Fibroblast of skin of scalp (primary cell): ENCODE measurements at places on chromosomes 7 and 10.

DNA sequence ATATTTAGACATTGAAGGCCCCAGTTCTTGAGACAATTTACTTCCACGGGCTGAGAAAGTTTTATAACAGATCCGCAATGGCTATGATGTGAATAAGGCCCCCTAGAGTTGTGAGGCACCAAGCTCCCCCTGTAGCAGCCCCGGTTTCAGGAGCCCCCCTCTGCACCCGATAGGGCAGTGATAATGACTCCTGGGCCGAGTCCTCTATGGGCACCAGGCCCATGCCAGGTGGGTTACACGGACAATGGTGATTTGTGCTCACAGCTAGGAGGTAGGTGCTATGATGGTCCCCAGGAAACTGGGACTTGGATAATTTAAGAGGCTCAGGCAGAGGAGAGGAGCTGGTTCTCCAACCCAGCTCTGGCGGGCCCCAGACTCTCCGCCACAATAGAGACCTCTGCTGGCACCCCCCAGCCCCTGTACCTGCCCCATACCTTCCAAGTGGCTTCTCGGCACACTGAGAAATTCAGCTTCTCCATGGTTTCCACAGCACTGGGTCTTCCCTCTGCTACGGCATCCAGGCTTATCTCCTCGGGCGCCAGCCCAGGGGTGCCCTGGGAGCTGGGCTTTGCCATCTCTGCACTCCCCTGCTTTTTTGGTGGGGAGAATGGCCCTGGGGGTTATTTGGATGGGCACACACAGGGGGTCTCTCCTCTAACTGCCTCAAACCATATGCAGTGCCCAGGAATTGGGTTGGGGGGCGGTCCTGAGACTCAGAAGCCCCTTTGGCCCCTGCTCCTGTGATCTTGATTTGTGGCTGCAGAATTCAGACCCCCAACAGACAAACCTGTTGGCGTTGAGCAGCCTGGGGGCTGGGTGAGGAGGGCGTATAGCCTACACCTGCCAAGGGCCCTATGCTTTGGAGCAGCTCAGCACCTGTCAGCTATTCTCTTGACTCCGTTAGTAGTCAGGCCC is 12.2 kb upstream of the KCP start:
- DNase-seq: no peak

DNA sequence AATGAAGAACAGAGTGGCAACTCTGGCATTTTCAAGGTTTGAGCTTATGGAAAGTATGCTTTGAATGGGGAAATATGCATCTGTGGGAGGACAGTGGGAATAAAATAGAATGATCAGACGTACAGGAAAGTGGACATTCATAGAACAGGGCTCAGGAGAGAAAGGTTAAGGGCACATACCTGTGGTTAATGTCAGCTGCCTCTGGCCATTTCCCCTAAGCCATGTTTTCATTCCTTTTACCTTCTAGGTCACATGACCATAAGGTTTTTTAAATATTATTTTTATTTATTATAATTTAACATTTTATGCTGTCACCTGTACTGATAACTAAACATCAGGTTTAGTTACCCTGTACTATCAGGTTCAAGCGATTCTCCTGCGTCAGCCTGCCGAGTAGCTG is 52.8 kb downstream of the LRRC4 start:
- DNase-seq: no peak

DNA sequence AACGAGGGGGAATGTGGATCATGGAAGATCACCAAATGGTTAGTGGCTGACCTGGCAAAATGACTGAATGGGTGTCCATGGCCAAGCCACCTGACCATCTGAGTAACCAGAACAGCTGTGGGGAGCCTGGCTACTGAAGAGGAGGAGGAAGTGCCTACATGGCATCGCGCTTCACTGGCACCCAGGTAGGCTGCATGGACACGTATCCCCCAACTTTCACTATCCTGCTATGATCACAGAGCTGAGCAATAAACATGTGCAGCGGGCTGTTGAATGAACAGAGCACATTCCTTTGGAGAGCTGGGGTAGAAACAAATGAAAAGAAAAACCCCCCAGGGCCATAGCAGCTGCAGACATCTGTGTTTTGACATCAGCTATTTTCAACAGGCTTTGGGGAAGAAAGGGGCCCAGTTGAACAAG is 6.5 kb downstream of the AKR1B1 start:
- DNase-seq: no peak

DNA sequence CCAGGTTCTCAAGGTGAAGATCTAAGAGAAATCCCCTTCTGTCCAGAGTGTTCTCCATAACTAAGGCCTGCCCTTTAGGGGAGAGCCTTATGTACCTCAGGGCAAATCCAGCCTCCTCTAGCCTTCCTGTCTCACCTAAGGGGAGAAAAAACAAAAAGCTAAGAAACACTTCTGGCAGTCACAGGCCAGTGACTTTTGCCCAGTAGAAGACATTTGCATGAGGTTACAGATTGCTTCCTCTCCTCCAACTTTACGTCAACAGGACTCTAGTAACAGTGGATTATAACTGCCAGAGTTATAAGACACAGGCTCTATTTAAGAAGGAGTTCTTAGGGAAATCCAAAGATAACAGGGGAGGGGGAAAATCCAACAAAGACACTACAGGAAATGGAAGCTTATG is 15.9 kb upstream of the FAM241B start:
- no peak for DNase-seq

DNA sequence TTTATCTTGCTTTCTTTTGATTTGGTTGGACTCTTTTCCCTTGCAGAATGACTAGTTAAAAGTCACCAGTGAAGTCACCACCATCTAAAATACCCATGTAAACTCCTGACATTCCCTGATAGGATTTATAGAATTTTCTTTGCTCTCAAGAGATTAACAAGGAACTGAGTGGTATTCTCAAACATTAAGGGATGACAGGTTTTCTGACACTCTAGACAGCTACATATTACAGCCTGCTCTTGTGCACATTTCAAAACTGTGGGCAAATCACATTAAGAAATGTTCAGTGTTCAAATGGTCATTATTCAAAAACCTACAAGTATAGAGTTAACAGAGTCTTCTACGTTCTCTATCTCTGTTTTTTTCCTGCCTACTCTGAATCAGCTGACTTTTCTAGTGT is 15.8 kb upstream of the ACSM6 start:
- DNase-seq: no peak

- peak; percentile 87 for DNase-seq
Observed at GRCh38 chr7:139731802-139732470, 45.9 kb downstream of the HIPK2 start.

DNA sequence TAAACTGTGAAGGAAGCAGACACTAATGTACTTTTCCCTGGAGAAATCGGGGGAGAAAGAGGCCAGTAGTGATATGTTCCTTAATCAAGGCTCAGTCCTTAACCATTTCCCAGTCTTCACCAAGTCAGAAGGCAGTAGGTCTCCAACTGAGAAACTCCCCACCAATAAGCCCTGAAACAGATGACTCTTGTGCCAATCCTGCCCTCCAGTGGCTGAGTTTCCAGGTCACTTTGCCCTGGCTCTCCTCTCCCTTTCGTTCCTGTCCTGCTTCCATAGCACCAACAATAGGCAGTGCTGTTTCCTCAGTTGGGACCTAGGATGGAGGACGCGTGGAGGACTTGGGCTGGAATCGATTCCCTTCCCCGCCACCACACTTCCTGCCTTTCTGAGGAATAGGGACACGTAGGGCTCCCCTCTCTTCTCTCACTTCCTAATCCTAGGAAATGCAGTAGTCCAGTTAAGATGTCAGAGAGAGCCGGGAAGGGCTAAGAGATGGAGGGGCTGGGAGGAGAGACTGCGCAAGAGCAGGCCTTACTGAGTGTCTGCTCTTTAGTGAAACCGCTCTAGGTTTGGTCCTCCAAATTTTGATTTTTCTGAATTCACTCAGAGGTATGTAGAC is 23.4 kb downstream of the ATOH7 start:
- DNase-seq: peak; percentile 81

DNA sequence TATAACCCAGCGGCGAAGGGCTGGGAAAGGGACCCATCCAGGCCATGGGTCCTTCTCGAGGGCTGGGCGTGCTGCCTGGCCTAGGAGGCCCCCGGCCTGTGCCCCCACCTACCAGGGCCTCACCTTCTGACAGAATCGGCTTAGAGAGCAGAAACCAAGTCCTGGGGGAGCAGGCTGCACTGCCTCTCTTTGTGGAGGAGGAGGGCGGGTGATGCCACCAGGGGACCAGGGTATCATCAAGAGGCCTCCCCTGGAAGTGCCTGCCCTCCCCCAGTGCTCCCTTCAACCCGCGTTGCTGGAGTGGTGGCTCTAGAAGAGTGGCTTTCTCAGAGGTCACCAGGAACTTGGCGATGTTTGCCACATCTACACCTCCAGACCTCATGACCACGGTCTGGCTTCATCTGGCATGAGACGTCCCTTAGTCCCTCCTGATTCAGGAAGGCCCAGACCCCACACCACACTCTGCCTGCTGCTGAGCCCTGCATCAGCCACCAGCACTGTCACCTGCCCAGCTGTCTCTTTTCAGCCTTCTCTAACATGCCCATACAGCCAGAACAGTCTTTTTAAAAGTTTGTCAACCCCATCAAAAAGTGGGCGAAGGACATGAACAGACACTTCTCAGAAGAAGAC is 31.9 kb downstream of the FKBP6 start:
- no peak for DNase-seq

- no peak for DNase-seq
Observed at GRCh38 chr10:116270126-116270770, 2.8 kb downstream of the GFRA1 start.

DNA sequence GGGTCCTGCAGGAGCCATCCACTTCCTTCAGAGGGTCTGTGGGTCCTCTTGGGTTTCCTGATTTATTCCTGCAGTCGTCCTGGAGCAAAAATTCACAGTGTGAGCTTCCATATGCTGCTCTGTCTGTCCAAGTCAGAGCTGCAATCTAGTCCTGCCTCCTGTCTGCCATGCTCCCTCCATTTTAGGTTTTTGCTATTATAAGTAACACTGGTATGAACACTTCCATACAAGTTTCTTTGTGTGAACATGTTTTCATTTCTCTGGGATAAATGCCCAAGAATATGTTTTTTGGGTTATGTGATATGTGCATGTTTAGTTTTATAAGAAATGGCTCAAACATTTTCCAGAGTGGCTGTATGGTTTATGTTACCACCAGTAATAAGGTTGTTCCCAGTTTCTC is 188.1 kb downstream of the ACTR3B start:
- no peak for DNase-seq

DNA sequence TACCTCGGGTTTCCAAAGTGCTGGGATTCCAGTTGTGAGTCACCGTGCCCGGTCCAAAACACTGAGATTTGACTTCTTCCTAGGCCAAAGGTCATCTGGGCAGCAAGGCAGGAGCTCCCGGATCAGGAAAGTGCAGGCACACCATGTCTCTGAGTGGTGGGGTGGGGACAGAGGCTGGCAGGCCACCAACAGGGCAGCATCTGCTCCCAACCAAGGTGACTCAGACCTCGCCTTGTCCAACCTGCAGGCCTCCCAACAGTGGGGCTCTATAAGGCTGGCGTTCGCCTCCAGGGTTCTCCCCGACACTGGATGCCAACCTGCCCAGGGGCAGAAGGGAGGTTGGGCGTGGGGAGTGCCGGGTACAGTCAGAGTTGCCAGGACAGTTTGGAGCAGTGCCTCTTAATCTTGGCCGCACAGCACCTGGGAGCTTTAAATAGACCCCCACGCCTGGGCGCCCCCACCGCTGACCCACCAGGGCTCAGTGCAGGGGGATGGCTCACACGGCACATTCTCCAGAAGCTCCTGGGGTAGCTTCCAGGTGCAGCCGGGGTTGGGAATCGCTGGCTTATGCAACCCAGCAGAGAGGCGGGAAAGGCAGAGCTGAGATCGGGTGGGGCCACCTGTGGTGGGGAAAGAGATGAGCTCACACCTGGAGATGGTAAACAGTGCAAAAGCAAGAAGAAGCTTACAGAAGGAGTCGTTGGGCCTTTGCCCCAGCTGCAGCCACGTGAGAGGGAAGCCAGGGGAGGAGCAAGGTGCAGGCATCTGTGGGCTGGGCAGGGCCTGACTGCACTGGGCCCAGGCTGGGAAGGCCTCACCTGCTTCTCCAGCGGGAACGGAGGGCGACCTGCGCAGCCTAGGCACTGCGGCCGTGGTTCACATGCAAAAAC is 10.9 kb downstream of the CALML5 start:
- no peak for DNase-seq

- DNase-seq: peak; percentile 44
Observed at GRCh38 chr7:112201411-112201810, 4.8 kb downstream of the DOCK4 start.

DNA sequence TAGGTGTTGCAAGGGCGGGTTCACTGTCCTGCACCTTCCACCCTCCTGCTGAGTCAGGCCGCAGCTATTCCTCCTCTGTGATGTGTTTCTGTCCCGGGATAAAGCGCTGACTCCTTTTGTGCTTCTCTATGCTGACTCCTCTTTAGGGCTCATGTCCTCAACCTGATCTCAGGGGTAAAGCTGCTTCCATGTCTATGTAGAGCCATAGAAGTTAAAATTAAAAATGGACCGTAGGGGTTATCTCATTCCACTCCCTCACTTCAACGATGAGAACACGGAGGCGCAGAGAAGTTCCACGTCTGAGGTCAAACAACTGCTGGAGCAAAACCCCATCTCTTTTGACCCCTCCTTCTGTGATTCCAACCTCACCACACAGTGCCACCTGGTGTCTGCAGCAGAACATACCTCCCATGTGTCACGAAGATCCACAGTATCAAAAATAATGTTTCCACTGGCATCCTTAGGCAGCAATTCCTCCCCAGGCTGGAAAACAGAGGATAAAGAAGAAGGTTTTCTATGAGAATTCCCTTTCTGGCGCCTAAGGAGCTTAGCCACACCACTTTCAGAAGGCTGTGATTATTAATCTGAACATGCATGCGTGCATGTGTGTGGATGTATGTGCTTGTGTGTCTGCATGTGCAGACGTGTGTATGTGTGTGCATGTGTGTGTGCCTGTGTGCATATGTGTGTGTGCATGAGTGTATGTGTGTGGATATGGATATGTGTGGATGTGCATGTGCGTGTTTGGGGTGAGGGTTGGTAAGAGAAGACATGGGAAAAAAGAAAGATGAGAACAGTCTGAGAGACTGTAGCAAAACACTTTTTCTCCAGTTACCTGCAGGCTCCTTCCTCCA is 81.2 kb upstream of the UCN3 start:
- DNase-seq: peak; percentile 56

GRCh38 chr10:124097883-124098282 is 4.5 kb upstream of the CHST15 start:
- DNase-seq: no peak

GRCh38 chr10:73432646-73433537 is 469 bp downstream of the MSS51 start:
- DNase-seq: no peak

- no peak for DNase-seq
Observed at GRCh38 chr10:25357269-25357668, 182.5 kb downstream of the GPR158 start.

- DNase-seq: no peak
Observed at GRCh38 chr7:107119376-107120105, 49.3 kb upstream of the HBP1 start.
